CD4-positive, alpha-beta T cell (primary cell): ENCODE measurements at places on chromosomes 13 and 19. TPM values are rescaled to one million over a fixed set of nuclear protein-coding genes. Genes with fewer than 3 reads are reported as not detected.

FUZ gene
- total RNA-seq = 14.9 TPM

LGALS7B gene
- not detected for total RNA-seq

HRC gene
- total RNA-seq = not detected

GRCh38 chr13:113098162-113098732, 7.3 kb upstream of the F7 start:
- H3K27me3 ChIP-seq = no peaks in the 10 kb centered on the region
- no peak overlapping the region for H3K4me3 ChIP-seq
- no peak for DNase-seq
- H3K4me1 ChIP-seq = no peaks in the 10 kb centered on the region
- H3K27ac ChIP-seq = no peak overlapping the region

- H3K27me3 ChIP-seq = no peaks in the 10 kb centered on the region
- peaks cover 6% of the 10 kb centered on the region for H3K36me3 ChIP-seq
- DNase-seq = peak; percentile 48
- H3K27ac ChIP-seq = no peak overlapping the region
- H3K4me1 ChIP-seq = peaks cover 33% of the 10 kb centered on the region
These were observed 1.5 kb upstream of the RAB3A start for GRCh38 chr19:18205200-18205892.

DNA sequence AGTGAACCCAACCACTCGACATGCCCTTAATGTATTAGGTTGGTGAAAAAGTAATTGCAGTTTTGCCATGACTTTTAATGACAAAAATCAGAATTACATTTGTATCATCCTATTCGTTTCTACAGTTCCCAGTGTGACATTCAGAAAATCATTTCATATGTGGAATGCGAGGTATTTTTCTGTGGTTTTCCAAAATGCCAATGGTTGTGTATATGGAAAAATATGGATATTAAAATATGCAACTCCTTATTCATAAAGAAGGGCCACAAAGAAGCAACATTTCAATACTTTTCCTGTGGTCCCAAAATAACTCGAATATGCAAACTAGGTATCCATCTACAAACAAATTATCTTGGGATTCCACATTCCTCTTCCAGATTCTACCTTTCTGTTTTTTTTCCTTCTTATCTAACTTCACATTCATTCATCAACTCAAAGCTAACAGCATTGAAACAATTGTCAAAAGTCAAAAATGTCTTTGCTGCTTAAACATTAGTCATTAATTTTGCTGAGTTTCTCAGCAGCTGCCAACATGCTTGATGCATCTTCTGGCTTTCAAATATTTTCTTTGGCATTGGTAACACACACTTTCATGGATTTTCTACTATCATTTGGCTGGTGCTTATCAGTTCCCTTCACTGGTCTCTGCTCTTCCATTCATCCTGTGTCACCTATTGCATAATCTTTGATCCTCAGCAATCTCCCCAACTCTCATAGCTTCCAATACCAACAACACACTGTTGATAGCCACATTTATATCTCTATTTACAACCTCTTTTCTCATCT, 1445.4 kb downstream of the EFNB2 start:
- H3K27ac ChIP-seq = no peak overlapping the region
- no peaks in the 10 kb centered on the region for H3K27me3 ChIP-seq
- no peak for DNase-seq

DNA sequence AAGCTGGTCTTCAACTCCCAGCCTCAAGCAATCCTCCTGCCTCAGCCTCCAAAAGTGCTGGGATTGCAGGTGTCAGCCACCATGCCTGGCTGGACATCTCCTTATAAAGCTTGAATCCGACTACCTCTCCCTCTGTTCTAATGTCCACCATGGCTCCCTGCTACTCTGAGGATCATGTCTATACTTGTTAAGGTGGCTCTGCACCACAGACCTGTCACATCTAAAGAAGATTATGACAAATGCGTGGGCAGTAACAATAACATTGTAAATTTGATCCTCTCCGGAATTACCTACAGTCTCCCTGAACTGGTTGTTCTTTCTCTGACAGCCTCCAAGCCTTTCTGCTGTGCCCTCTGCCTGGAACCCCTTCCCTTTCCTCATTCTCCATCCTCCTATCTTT, 1.8 kb downstream of the NXNL1 start:
- H3K27ac ChIP-seq = no peak overlapping the region
- no peak for DNase-seq
- H3K4me1 ChIP-seq = peaks cover 5% of the 10 kb centered on the region
- no peak overlapping the region for H3K4me3 ChIP-seq

DNA sequence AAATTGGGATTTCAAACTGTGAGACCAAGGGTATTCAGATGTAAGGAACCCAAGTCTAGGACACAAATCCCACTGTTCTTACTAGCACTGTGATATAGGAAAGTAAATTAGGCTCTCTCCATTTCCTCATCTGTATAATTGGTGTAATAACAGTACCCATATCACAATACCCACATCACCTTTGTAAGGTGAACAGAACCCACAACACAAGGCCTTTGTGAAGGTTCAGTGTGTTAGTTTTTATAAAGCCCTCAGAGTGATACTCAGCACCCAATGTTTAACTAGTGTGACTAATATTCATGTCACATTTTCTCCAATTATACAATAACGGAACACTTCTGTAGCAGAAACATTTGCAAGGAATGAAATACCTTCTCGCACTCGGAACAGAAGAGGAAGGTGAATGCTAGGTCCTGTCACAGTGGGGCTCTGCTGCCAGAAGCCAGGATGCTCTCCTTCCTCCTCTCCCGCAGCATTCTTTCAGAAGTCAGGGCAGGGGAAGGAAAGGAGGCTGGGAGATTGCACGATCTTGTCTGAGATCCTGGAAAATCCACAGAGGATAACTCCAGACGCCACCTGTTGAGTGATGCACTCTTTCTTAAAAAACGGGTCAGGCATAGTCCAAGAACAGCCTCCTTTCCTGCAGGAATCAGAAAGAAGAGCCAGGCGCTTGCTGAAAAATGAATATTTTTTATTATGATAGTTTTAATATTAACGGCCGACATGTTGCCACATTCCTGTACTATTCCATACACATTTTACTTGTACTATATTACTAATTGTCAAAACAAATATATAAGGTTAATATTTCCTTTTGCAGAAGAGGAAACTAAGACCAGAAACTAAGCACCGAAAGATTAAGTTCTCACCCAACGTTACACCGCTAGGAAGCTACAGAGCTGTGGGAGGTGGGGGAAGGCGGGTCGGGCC, 762 bp downstream of the ZNF45 start:
- DNase-seq = no peak
- H3K27ac ChIP-seq = peak overlapping the region; percentile 56
- H3K4me3 ChIP-seq = peak overlapping the region; percentile 78
- H3K36me3 ChIP-seq = peaks cover 34% of the 10 kb centered on the region
- peaks cover 10% of the 10 kb centered on the region for H3K4me1 ChIP-seq
- H3K27me3 ChIP-seq = no peaks in the 10 kb centered on the region

DNA sequence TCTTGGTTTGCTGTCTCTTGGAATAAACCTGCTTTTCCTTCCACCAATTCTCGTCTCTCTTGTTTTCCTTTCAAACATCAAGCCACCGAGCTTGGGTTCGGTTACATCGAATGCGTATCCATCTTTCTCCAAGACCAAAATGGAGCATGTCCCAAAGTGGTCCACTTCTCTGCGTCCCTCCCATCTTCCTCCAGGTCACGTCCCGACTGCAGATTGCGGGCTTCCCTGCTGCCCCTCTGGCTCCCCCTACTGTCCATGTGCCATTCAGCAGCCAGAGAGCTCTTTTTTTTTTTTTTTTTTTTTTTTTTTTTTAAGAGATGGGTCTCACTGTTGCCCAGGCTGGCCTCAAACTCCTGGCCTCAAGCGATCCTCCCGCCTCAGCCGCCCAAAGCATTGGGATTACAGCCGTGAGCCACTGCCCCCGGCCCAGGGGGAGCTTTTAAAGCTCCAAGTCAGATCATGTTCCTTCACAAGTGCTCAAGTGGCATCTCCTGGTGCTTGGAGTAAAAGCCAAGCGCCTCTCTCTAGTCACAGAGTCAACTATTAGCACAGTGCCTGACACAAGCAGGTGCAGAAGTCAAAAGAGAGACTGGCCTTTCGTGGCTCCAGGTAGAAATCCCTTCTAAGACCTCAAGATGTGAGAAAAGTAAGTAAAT, 10.0 kb downstream of the COL5A3 start:
- H3K4me3 ChIP-seq = no peak overlapping the region
- H3K27me3 ChIP-seq = peaks cover 9% of the 10 kb centered on the region
- no peak overlapping the region for H3K27ac ChIP-seq
- H3K4me1 ChIP-seq = peaks cover 29% of the 10 kb centered on the region

DNA sequence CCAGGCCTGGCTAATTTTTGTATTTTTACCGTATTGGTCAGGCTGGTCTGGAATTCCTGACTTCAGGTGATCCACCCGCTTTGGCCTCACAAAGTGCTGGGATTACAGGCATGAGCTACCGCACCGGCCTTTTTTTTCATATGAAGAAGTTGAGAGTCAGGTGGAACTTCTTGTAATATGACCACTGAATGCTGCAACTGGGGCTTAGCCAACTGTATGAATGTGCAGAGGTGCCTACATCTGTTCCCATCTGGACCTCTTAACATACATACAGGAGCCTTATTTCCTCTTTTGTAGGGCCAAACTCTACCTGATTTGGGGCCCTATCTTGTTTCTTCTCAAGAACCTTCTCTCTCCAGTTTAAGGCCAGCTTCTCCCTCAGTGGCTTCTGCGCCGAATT, 11.9 kb upstream of the GGACT start:
- DNase-seq = no peak
- H3K4me3 ChIP-seq = no peak overlapping the region
- no peaks in the 10 kb centered on the region for H3K36me3 ChIP-seq
- no peaks in the 10 kb centered on the region for H3K4me1 ChIP-seq
- no peaks in the 10 kb centered on the region for H3K27me3 ChIP-seq
- no peak overlapping the region for H3K27ac ChIP-seq

DNA sequence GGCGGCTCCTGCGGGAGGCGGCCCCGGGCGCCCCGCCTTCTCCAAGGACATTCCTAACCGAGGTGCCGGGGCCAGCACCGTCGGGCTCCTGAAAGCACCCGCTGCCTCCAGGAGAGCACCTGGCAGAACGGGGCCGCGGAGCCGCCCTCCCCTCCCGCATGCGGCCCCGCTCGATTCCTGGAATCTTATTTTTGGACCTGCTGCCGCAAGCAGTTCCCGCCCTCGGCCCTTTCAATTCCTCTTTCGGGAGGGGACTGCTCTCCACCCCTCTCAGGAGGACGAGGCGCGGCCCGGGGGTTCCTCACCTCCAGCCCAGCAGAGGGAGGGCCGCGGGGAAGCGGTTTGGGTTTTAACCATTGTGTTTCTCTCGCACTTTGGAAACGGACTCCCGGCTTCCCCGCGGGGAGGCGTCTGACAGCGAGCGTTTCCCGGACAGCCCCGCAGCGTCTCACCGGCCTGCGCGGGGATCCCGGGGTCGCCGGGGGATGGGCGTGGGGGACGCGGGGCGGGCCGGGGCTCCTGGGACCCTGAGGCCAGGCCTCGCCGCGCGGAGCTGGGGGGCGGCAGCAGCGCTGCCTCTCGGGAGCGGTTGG, 849 bp downstream of the GAS6 start:
- H3K36me3 ChIP-seq = no peaks in the 10 kb centered on the region
- peak overlapping the region; percentile 46 for H3K4me3 ChIP-seq
- peaks cover 36% of the 10 kb centered on the region for H3K27me3 ChIP-seq
- peaks cover 14% of the 10 kb centered on the region for H3K4me1 ChIP-seq

- no peak for DNase-seq
- peaks cover 83% of the 10 kb centered on the region for H3K36me3 ChIP-seq
- no peak overlapping the region for H3K4me3 ChIP-seq
- H3K27me3 ChIP-seq = no peaks in the 10 kb centered on the region
- no peaks in the 10 kb centered on the region for H3K4me1 ChIP-seq
These were observed 32.5 kb downstream of the CAPN12 start for GRCh38 chr19:38711726-38712153.

GRCh38 chr13:59230484-59231264, 933.1 kb downstream of the DIAPH3 start:
- H3K27ac ChIP-seq = no peak overlapping the region
- H3K36me3 ChIP-seq = no peaks in the 10 kb centered on the region
- H3K27me3 ChIP-seq = no peaks in the 10 kb centered on the region
- H3K4me3 ChIP-seq = no peak overlapping the region
- DNase-seq = no peak

DNA sequence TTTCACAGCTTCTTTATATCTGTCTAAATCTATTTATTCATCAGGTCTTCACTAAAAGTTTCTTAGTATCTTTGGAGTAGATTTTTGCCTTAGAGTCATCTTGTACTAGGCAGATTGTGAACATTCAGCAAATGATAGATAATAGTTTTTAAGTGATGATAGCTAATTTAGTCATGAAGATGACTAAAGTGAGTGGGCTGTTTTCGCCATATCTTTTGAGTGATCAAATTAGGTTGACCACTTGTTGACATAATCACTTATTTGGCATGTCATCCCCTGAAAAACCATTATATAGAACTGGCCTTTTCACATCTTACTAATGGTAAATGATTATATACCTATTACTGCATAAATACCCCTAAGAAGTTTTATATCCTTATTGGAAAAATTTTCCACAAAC, 999.2 kb downstream of the PCDH17 start:
- H3K4me1 ChIP-seq = no peaks in the 10 kb centered on the region
- H3K4me3 ChIP-seq = no peak overlapping the region
- H3K36me3 ChIP-seq = no peaks in the 10 kb centered on the region
- H3K27me3 ChIP-seq = no peaks in the 10 kb centered on the region
- H3K27ac ChIP-seq = no peak overlapping the region

DNA sequence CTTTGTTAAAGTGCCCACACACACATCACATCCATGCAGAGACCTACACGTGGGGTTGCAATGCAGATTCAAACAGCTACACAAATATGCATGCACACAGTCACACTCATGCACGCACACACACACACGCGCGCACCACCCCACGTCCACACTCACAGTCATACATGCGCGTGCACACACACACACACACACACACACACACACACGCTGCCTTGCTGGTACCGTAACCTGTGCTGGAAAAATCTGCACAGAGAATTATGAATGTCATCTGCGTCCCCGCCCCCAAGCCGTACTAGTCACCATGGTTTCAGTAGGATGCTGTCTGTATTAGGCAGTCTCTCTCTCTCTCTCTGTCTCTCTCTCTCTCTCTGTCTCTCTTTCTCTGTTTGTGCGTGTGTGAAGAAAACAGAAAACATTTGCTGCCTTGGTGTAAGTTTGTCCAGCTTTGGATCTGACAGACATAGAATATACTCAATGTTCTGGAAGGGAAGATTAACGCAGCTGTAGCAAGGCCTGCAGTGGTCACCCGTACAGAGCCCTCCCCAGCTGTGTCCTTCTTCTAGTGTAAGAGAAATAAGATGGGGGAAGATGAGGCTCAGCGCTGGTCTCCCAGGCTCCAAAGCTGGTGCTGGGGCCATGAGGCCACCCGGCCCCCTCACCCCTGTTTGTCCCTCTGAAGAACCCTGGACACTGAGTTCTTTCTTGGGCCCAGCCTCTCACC, 26.4 kb upstream of the DPP9 start:
- no peaks in the 10 kb centered on the region for H3K36me3 ChIP-seq
- no peaks in the 10 kb centered on the region for H3K4me1 ChIP-seq
- no peak overlapping the region for H3K4me3 ChIP-seq
- peaks cover 19% of the 10 kb centered on the region for H3K27me3 ChIP-seq

DNA sequence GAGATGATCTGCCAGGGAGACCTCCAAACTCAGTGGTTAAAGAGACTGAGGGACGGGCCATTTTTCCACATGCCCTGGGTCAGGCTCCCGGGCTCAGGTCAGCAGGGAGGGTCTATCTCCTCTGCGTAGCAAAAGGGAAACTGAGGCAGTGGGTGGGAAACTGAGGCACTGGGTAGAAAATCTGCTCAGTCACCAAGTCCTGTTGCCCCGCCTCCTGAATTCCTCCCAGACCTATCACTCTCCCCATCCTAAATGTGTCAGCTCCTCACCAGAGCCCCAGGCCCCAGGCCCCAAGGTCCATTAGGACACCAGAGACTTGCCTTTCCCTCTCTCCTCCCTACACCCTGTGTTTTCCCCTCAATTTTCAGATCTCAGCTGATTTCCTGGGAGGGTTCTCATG, 2.4 kb downstream of the CD320 start:
- no peak overlapping the region for H3K27ac ChIP-seq
- H3K36me3 ChIP-seq = peaks cover 25% of the 10 kb centered on the region
- H3K4me3 ChIP-seq = no peak overlapping the region
- DNase-seq = no peak
